ENCODE measurements at places on chromosomes 1 and 21.

- no peak for DNase-seq
Measured at GRCh38 chr1:234309243-234309597, 64.0 kb upstream of the COA6 start.

GRCh38 chr1:162386292-162387225, 5.0 kb downstream of the C1orf226 start:
- no peak for DNase-seq

GRCh38 chr1:96104506-96104905, 617.1 kb upstream of the PTBP2 start:
- DNase-seq: no peak

DNA sequence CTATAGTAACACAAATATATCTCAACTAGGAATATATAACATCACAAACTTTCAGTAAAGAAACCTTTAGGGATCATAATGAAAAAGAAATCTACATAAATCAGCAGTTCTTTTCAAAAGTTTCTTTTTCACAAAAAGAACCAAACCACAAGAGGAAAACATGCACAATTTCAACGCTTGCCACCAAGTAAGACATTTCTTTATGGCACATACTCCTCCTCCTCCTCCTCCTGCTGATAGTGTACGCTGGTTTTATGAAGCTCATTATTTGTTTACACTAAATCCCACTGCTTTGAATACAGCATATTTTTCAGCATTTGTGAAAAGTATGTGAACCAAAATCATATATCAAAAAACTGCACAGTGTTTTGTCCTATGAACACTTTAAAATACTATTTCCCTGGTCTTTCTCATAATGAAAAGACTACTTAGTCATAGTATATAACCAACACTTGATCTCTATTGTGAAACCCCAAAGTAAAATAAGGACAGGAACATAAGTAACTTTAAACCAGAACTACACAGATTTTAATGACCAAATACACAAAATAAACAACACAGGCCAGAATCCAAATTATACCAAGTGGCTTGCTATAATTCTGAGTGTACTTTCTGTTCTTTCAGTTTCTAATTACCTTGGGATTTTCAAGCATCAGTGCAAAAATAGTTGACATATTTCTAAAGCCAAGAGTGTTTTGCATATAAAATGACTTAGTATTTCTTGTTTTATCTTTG, 184.2 kb downstream of the EIF4G3 start:
- DNase-seq: no peak

DNA sequence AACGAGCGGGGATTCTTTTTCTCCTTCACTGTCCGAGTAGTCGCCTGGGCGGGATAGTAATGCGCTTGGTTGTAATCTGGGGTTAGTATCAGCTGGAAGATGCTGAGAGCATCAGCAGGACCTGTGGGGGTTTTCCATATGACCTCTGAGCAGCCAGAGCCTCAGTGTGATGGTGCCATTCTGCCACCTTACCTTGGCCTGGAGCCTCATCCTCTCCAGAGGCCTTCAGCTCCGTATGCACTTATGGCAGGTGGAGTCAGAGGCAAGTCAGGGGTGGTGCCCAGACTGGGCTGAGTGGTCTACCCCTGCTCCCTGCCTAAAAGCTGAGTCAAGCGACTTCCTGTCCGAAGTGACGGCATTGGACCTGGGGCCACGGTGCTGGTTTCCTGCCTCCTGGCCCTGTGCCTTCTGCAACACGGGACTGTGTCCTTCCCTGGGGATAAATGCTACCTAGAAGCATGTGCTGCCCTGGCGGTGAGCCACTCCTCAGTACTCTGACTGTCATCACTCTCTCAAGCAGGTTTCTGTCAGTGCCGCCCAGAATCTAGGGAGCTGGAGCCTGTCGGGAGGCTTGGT, 24.7 kb downstream of the TENT5C start:
- no peak for DNase-seq

GRCh38 chr1:235421751-235422150, 54.5 kb downstream of the TBCE start:
- DNase-seq: no peak

GRCh38 chr1:29586991-29587745, 350.8 kb downstream of the PTPRU start:
- no peak for DNase-seq

DNA sequence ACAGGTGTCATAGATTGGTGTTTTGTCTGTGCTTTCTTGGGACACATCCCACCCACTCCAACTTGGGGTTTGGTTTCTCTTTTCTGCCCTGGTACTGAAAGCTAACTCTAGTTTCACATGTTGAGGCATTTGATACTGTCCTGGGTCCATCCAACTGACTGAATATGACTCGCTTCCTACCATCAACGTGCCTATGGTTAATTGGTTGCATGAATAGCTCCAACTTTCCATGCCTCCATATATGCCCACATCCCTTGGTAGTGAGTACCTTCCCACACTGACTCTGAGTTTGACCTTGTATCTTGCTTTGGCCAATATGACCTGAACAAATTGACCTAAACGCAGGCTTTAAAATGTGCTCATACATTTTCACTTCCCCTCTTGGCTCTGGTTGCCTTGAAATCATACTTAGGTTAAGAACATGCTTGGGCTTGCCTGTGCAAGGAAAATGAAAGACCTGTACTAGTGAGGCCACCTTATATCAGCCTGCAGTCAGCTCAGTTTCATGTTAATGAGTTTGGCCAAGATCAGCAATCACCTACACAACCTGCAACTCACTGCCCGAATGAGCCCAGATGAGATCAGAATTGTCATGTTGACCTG, 81.0 kb upstream of the KCNK2 start:
- no peak for DNase-seq

DNA sequence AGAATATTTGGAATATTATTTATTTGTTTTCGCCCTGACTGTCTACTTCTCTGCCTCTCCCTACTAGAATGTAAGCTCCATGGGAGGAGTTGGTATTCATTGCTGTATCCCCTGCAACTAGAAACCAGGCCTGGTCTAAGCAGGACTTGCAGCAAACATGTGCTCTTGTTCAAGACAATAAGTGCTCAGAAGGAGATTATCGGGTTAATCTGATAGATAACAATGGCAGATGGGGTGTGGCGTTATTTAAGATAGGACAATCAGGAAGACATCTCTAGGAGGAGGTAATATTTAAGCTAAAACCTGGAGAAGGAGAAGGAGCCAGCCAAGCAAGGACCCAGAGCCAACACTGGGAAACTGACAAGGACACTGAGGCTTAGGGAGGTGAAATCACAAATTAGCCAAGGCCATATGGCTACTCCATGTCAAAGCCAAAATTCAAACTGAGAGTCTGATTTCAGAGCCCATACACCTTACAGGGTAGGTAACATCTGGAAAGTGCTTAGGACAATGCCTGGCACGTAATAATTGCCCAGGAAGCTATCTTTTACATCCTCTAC, 41.5 kb downstream of the STYXL2 start:
- no peak for DNase-seq

- peak; percentile 25 for DNase-seq
Measured at GRCh38 chr1:180632326-180633056, 669 bp downstream of the XPR1 start.

DNA sequence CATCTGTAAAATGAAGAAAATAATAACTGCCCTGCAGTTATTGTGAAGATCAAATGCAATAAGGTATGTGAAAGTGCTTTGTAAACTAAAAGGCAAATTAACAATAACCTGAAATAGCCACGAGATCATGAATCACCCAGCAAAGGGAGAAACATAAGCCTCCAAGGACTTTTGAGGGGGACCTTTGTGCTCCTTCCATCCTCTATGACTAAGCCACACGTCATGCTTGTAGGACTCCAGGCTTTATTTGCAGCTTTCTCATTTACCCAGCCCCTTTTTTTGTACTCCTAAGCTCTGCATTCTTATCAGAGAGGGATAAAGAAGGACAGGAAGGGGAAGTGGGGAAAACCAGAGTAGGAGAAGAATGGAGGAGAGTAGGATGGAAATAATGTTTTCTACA, 115.1 kb downstream of the PROX1 start:
- DNase-seq: no peak

DNA sequence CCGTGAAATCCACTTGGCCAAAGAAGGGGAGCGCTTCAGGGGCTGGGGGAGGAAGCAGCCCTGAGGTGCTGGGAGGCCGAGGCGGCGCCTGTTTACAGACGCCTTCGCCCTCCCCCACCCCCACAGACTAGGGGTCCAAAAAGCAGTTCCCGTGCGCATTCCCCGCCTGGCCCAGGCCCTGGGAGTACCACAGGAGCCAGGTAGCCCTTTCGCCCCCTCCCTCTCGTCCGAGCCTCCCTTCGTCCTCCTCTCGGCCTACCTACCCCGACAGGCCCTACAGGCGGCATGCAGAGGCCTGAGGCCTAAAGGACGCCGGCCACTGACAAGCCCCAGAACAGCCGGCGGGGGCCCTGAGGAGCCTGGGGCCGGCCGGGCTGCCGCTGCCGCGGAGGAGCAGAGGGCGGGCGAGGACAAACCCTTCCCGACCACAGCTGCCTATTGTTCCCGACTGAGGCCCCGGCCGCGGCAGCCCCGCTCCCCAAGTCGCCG, 522 bp downstream of the RC3H1 start:
- no peak for DNase-seq

GRCh38 chr1:26190373-26190987, at the start of gene CATSPER4:
TSS of gene CATSPER4 (plus strand) at chr1:26190602. CDS start at chr1:26190628, 26 bp downstream.
- DNase-seq: no peak

DNA sequence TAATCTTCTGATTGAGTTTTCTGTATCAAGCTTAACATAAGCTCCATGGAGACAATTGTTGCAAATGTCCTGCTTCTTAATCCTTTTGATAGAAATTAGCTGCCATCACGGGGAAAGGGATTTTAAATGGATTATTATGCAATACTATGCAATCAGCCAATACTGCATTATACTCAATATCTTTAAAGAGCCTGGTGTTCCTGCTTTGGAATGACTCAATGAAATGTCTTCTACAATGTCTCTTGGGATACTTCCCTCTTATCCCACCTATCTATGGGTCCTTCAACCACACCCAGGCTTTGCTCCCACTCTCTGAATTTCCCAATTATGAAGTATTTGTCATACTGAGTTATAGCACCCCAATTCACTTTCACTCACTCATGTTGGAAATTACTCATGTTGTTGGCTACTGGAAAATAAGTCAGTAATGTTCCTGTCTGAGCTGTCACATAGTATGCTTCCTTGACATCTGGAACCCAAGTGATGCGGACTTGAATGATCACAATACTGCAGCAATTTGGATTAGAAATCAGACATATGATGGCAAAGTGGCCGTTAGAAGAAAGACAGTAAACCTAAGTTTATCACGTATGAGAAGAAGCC, 85.0 kb downstream of the TPR start:
- DNase-seq: no peak

- DNase-seq: no peak
Measured at GRCh38 chr1:227343727-227344551, 25.6 kb upstream of the CDC42BPA start.

DNA sequence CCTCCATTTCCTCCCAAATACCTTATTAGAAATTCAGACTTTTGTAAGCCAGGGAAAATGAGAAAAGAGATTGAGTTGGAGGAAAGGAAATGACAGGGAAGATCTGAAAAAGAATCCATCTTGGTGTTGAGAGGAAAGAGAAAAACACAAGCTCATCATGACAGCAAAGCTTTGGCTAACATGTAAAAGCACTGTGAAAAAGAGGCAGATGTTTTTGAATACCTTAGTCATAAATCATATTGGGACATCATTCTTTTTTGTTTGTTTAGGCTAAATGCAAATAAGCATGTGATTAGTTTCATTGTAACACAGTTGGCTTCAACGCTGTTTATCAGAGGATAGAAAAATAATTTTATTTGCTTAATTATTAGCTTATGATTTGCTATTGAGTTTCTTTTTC, 64.6 kb downstream of the LHX8 start:
- DNase-seq: no peak

- DNase-seq: no peak
Measured at GRCh38 chr1:38068220-38068979, 21.8 kb upstream of the POU3F1 start.

- no peak for DNase-seq
Measured at GRCh38 chr1:39759436-39759726, 11.8 kb downstream of the OXCT2 start.

GRCh38 chr1:36766481-36766880, 267.8 kb downstream of the GRIK3 start:
- peak; percentile 99 for DNase-seq

DNA sequence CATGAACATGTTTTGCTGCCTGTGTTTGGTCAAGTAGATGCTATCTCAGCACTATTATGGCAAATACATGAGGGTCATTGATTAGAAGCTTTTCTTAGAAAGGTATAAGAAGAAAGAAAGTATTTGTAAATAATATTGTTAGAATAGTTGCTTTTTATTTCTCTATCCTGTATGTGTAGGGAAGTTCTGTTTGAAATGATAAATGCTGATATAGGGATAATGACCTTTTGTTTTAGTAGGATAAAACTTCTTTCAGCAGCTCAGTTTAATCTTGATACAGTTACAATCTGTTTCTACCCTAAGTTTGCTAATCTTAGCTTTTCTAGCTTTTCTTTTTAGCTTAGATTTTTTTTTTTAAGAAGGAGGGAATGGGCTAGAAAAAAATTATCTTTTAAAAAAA, 63.3 kb downstream of the USP25 start:
- DNase-seq: no peak

- DNase-seq: no peak
Measured at GRCh38 chr1:151710187-151710840, 6.3 kb downstream of the CELF3 start.

- no peak for DNase-seq
Measured at GRCh38 chr21:32461503-32461902, 49.0 kb downstream of the EVA1C start.

DNA sequence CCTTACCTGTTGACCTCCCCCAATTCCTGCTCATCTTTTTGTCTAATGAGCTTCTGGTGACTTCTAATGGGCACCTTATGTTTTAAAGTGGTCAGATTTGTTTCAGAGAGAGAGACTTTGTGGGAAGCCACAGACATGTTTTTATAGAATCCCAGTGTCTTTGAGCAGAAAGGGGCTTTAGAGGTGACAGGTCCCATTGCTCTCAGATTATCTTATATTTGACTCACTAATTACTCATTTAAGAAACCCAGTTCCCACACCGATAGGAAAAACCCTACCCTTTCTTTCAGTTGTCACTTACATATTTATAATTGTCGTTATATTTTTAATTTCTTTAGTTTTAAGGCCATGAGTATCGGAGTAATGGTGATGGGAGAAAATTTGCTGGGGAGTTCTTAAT, 215.5 kb downstream of the CAMTA1 start:
- DNase-seq: no peak

DNA sequence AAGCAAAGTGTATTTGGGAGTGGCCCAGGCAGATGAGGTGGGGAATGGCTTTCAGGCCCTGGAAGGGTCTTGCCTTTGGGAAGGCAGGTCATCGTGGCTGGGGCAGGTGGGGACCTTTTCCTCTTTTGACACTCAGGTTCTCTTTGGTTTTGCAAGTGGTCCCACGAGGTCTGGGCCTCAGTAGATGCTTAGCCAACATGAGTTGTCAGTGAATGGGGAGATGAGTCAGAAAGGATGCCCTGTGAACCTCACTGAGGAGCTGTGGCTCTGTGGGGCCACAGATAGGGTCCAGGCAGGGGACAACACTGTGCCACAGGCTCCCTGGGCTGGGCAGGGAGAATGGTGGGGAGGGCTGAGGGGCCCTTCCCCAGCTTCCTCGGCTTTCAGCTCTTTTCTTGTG, 19.0 kb downstream of the ARHGEF10L start:
- DNase-seq: no peak

Measured in NCI-H2029 treated with DMSO at 0.1 percent for 48 hours (cell line).